Left lobe of liver (tissue), 2 donors: ENCODE measurements at places on chromosomes 13 and 19. TPM values are rescaled to one million over a fixed set of nuclear protein-coding genes. Genes with fewer than 3 reads are reported as not detected.

DNA sequence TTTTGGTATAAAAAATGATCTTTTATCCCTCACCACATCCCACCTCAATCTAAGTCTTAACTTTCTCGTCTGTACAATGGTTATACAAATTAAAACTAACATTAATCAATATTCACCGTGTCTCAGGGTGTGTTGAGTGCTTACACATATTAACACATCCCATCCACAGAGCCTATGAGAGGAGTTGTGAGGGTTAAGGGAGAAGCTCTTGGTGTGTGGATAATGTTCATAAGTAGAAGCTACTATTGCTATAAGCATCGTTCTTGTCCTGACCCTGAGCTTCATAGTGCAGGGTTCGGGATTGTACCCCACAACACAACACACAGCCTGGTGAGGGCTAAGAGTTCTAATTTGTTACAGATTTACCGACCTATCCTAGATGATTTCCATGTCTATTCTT is 2.5 kb downstream of the FPR3 start:
- no peak for DNase-seq

DNA sequence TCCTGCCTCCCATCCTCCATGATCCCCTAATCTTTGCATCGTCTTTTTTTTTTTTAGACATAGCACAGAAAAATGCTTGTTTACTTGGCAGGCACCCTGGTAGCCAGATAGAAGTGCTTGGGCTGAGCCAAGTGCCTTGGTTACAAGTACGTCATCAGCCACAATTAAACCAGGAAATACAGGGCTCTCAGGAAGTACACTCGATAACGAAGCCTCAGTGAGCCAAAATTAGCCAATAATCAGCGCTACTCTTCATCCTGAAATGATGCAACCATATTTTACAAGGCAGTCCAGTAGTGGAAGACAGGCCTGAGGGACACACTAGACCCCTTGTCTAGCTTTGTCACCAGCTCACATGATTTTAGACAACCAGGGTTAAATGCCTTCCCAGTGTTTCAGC is 194.0 kb upstream of the NBEA start:
- no peak for DNase-seq

GRCh38 chr13:96033220-96034015 is 19.8 kb downstream of the UGGT2 start:
- DNase-seq, result no peak

- DNase-seq, result peak; percentile 65
Observed at GRCh38 chr19:13163609-13164342, 13.6 kb downstream of the IER2 start.

DNA sequence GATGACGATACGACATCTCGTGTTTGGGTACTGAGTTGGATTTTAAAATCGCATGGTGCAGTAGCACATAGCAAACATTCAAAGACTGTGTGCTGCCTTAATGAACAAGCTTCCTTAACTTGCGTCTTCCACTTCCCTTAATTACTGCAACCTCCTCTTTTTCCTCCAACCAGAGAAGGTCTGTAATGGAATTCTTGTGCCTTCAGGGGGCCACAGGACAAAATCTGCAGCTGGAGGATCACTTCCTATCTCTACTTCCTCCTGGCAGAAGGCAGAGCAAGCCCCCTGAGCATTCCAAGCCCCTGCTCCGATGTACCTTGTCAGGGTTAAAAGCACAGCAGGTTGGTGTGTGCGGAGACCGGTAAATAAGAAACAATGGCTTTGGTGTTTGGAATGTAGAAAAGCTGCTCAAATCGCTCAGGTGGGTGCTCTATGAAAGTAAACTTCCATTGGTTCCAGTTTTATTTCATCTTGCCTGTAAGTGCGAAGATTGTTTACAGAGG is 151.3 kb upstream of the UQCRFS1 start:
- DNase-seq, result no peak

- DNase-seq, result no peak
Observed at GRCh38 chr13:20446405-20446804, 79.3 kb downstream of the CRYL1 start.

GRCh38 chr13:60788156-60788829 is 391.3 kb downstream of the TDRD3 start:
- DNase-seq, result no peak

DNA sequence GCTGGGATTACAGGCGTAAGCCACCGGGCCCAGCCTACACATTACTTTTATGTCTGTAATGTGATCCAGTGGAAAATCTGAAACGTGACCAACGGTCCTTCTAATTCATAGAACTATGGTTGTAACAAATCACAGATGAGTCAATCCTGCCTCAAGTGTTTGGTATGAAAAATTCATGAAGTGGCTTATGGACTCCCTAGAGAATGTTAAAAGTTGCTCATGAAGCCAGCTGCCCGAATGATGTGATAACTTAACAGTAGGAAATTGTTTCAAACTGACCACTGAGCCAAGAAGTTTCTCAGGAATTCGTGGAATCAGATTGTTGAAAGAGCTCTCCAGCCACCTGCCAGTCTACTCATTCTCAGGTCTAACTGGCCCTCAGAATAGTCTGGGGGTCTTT is 59.4 kb upstream of the FARP1 start:
- no peak for DNase-seq

- DNase-seq, result no peak
Observed at GRCh38 chr13:48827709-48828108, 148.0 kb upstream of the FNDC3A start.

DNA sequence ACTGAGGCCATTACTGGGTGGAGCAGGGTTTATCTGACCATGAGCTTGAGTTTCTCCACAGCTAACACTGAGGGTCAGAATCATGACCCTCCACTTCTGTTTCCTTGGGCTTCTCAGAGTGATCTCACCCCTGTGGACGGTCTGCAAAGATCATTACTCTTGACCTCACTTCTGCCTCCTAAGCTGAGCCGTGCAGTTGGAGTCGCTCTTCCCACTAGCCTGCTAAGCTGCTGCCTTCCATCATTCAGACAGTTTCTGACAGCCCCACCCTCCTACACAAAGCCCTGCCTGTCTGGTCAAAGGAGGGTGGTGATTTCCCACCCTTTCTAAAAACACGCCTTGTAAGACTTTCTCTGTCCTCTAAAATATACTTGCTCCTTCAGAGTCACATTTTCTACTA is 9.3 kb upstream of the FRY start:
- DNase-seq, result no peak

DNA sequence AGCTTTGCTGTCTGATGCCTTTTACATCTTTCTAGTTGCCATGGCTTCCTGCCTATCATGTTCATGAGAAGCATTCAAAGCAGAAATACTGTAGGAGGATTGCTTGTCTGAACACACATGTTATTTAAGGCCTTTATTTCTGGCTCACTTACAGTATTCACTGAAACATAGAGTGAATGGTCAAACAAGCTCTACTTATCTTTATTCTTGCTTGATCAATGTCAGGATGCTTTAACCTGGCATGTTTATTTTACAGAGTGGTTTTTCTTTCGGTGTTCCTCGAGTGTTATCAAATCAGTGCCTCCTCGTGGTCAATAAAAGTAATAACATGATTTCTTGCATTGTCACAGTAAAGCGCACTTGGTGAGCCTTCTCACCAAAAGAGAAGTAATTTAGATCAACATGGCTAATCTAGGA is 73.5 kb upstream of the PCDH17 start:
- DNase-seq, result no peak

DNA sequence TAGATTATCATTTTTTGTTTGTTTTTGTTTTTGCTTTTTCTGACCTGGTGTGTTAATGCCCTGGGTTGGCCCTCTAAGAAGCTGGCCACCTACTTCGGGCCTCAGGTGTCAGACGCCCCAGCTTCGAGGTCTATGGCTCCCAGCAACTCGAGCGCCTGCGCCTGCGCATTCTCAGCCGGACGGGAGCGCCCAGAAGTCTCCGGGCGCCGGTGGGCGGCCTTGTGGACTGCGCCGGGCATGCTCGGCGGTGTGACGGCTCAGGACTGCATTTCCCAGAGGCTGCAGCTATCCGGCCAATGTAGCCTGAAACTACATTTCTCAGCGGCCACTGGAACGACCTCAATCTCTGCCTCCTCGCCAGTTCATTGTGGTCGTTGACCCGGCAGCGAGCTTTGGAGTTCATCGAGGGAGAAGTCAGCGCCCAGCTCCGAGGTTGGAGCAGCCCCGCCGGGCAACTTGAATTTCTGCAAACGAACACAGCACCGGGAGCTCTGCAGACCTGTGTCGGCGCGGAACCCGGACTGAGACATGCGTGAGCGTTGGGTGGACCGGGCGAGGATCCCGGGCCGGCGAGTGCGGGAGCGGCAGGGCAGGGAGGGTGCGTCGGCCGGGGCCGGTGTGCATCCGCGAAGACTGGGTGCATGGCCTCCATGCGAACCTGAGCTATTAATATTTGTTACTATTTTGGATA is at the start of gene ZNF30:
TSS of gene ZNF30 (plus strand) at position 219 of the 691 bp plus-strand sequence. CDS start 3,045 bp downstream, outside the sequence.
- peak; percentile 95 for DNase-seq

GRCh38 chr19:570937-571565 is 1.3 kb upstream of the BSG start:
- DNase-seq, result no peak

GRCh38 chr19:36401475-36401874 is 17.0 kb downstream of the ZFP82 start:
- no peak for DNase-seq

DNA sequence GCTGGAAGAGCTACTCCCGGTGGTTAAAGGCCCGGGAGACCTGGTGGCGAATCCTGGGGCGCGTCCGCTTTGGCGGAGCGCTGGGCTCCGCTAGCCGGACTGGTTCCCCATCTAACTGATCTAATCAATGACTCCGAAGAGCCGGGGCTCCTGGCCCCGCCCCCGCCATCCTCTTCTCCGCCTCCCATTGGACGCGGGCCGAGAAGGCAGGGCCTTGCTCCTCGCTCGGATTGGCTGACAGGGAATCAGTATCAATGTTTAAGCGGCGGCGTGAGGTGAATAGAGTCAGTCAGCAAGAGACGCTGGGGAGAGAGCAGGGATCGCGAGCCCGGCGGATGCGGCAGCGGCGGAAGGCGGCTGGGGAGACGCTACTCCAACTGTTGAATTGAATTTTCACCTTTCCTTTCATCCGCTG is 1.7 kb upstream of the PCDH17 start:
- DNase-seq, result peak; percentile 65

- no peak for DNase-seq
Observed at GRCh38 chr13:107866941-107867623, 348.3 kb downstream of the LIG4 start.

DNA sequence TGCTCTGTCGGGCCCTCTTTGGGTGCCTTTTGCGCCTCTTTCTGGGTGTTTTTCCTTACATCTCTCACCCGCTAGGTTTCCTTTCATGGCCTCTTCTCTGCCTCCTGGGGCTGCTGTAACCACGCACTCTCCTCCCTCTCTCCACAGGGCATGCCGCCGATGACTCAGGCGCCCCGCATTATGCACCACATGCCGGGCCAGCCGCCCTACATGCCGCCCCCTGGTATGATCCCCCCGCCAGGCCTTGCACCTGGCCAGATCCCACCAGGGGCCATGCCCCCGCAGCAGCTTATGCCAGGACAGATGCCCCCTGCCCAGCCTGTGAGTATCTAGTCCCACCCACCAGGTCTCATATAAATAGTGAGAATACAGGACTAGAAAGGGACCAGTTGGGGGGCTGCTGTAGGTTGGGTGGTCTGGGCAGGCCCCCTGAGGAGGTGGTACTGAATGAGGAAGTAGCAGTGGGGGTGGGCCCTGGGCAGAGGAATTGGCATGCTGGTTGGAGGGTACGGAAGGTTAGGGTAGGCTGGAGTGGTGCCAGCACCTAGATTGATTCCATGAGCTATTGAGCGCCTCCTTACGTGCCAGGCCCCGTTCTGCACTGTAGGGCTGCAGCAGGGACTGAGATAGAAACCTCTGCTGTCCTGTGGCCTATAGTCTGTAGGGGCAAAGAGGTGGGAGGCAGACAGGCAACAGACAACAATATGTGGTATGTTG is 11.9 kb downstream of the SNRPA start:
- DNase-seq, result no peak

GRCh38 chr13:75180805-75181455 is 301.0 kb downstream of the TBC1D4 start:
- DNase-seq, result no peak

GRCh38 chr13:30564489-30564888 is 53.2 kb upstream of the USPL1 start:
- no peak for DNase-seq

- DNase-seq, result no peak
Observed at GRCh38 chr13:58680115-58680514, 1048.6 kb downstream of the PCDH17 start.

GRCh38 chr13:43929947-43930346 is 50.2 kb downstream of the LACC1 start:
- DNase-seq, result no peak

GRCh38 chr19:51207747-51208146 is 17.1 kb upstream of the CD33 start:
- no peak for DNase-seq

DNA sequence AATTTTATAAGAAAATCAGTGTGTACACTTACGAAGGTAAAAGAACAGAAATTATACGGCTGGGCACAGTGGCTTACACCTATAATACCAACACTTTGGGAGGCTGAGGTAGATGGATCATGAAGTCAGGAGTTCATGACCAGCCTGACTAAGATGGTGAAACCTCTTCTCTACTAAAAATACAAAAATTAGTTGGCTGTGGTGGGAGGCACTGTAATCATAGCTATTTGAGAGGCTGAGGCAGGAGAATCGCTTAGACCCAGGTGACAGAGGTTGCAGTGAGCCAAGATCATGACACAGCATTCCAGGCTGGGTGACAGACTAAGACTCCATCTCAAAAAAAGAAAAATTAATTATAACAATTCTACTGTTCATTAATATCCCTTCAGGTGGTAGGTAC is 151.9 kb downstream of the ZNF737 start:
- no peak for DNase-seq

DNA sequence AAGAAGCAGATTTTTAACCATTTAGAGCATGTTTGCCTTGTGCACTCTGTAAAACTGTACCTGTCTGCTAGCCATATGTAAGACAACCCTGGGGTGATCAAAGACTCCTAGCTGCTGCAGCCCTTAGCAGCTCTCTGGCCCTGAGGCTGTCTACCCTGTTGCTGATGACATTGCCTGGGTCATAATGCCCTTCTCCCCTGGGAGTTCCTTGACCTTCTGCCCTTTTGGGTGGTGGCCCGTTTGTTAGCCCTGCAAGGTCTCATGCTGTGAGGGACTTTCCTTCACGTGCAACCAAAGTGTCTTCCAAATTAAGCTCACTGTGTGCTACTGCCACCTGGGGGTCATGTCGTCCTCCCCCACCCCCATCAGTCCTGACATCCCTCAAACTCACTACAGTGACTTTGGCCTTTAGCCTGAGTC is 7.4 kb downstream of the GPC6 start:
- DNase-seq, result peak; percentile 76

- DNase-seq, result no peak
Observed at GRCh38 chr13:99507054-99507453, 5.8 kb downstream of the TM9SF2 start.

- no peak for DNase-seq
Observed at GRCh38 chr13:45310341-45311131, 30.4 kb downstream of the TPT1 start.

GRCh38 chr19:4036576-4037300 is 29.2 kb downstream of the PIAS4 start:
- no peak for DNase-seq

NECTIN2 gene
- total RNA-seq, result 70.4 TPM

ZNF835 gene
- total RNA-seq, result 0.58 TPM

LILRA1 gene
- total RNA-seq, result 0.60 TPM

IQCN gene
- total RNA-seq, result 2.8 TPM

C13orf42 gene
- not detected for total RNA-seq

SYNE4 gene
- total RNA-seq, result 6.5 TPM

ZNF837 gene
- 2.9 TPM for total RNA-seq

KLK4 gene
- not detected for total RNA-seq

ZNF69 gene
- total RNA-seq, result 8.0 TPM

BICRA gene
- total RNA-seq, result 6.7 TPM

KANK2 gene
- total RNA-seq, result 61.1 TPM

SYCN gene
- 1.6 TPM for total RNA-seq

ICAM3 gene
- total RNA-seq, result 38.6 TPM
